Colonic mucosa (tissue), 4 donors: ENCODE measurements at places on chromosomes 5 and 9.

DNA sequence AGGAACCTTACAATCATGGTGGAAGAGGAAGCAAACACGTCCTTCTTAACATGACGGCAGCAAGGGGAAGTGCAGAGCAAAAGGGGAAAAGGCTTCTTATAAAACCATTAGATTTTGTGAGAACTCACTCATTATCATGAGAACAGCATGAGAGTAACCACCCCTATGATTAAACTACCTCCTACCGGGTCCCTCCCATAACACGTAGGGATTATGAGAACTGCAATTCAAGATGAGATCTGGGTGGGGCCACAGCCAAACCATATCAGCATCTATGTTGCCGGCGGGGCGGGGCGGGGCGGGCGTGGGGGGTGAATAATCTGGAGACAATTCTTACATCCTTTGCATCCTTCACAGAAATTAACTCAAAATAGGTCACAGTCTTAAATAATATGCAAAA lies 58.8 kb upstream of the GFPT2 start:
- no peak for DNase-seq

GRCh38 chr9:627336-627970 lies 214.0 kb upstream of the DMRT1 start:
- DNase-seq = no peak

- no peak for DNase-seq
These were observed 98.5 kb downstream of the ITGA1 start for GRCh38 chr5:52886206-52886605.

DNA sequence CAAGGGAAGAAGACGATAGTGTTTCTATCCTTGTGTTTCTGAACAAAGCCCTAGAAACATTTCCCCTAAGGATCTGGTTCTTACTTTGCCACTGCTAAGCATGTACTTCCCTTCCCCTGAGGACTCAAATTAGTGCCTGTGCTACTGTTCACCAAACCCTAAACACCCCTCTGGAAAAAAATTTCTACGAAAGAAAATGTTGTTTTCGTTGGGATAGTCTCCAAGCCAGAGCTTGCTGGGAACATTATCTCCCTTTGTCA lies 294.6 kb downstream of the BNC2 start:
- DNase-seq = no peak

DNA sequence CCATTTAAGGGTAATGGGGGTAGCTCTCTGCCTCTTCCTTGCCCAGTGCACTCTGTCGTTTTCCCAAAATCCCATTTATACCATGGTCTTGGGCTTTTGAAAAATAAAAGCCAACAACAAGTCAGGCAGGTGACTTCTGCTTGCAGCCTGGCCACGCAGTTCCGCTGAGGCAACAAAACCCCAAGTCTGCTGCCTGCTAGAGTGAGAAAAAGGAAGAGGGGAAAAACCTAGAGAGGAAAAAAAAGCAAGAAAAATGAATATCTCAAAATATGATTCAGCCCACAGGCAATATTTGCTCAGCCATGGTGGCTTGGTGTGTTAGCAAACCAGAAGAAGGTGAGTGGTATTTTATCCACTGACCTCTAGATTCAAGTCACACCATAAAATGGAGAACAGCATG lies 148.2 kb upstream of the FSTL4 start:
- no peak for DNase-seq

- no peak for DNase-seq
These were observed 250.4 kb downstream of the NSG2 start for GRCh38 chr5:174295702-174296436.
